Activated naive CD4-positive, alpha-beta T cell treated with anti-CD3 and anti-CD28 coated beads, Interleukin-2, amount 10 ng/mL, durations not matched to agents 7 days and 5 days (primary cell): ENCODE measurements at places on chromosomes 5 and 9.

DNA sequence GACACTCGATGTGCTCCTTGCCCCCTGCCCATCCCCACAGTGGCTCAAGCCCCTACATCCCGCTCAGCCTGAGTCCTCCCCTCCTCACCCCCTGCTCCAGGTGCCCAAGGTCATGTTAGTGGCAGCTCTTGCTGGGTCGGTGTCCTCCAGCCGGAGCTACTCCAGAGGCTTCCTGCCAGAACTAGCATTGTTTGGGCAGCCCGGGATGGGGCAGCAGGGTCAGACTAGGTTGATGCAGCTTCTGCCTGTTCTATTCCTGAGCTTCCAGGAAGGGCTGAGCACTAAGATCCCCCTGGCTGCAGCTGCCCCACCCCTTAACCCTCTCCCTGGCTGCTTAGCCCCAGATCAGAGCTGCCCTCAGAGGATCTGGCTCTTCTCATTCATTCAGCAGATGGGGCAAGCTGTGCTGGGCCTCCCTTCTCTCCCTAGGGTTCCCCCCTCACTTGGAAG lies 671 bp downstream of the RGS14 start:
- no peak for DNase-seq

- DNase-seq: no peak
Observed at GRCh38 chr5:154999865-155000264, 13.7 kb upstream of the KIF4B start.

- no peak for DNase-seq
Observed at GRCh38 chr9:68482548-68482947, 58.1 kb downstream of the TMEM252 start.

GRCh38 chr9:130026583-130027340 lies 16.2 kb downstream of the FNBP1 start:
- no peak for DNase-seq

DNA sequence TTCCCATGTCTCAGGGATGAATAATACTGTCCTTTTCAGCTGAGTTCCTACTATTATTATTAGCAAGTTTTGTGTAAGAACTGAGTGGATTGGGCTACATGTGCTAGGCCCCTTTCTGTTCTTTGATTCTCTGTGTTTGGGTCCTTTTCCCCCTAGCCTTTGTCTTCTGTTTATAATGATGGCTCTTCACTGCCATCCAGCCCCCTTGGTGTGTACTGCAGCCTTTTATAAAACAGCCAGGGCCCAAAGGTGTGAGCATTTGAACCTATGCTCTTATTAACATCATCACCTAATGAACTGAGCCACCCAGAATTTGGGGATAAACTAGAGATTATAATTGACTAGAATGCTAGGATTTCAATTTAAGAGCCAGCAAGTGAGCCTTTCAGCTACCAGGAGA lies 52.6 kb downstream of the PLAC8L1 start:
- no peak for DNase-seq

DNA sequence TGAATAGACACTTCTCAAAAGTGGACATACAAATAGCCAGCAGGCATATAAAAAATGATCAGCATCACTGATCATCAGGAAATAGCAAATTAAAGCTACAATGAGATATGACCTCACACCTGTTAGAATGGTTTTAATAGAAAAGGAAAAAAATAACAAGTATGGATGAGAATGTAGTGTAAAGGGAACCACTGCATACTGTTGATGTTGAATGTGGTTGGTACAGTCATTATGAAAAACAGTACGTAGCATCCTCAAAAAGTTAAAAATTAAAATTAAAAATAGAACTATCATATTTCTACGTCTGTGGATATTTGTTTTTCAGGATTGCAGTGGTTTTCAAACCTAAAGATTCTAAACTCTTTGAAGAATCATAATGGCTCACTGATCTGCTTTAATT lies 215.1 kb upstream of the NREP start:
- DNase-seq: no peak

GRCh38 chr5:156391139-156391538 lies 64.2 kb downstream of the SGCD start:
- DNase-seq: no peak

GRCh38 chr5:96562614-96563013 lies 99.6 kb upstream of the CAST start:
- DNase-seq: no peak

- DNase-seq: no peak
Observed at GRCh38 chr9:70642341-70642740, 227.9 kb upstream of the KLF9 start.

- no peak for DNase-seq
Observed at GRCh38 chr5:56429110-56429561, 196.0 kb upstream of the ANKRD55 start.

GRCh38 chr5:160627921-160628618 lies 206.4 kb downstream of the PTTG1 start:
- DNase-seq: no peak

- no peak for DNase-seq
Observed at GRCh38 chr5:142823806-142824205, 53.6 kb downstream of the ARHGAP26 start.

DNA sequence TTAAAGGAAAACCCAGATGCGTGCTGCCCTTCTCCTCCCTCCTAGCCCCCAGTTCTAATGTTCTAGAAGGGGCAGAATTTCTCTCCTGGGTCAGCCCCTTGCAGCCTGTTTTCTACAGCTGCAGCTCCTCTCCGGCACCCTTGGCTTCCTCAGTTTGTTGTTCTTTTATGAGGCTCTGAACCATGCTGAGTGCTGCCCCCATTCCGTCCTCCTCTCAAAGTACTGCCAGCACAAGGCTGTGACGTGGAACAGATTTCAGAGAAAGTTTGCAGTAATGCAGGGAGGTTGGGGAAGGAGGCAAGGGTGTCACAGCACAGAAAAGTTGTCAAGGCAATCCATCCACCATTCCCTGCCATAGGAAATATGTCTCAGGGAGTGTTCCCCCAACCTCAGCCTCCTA lies 63.3 kb downstream of the RGS3 start:
- DNase-seq: no peak

- no peak for DNase-seq
Observed at GRCh38 chr9:115291841-115292240, 173.9 kb upstream of the TNC start.

GRCh38 chr5:164119806-164120447 lies 614.5 kb downstream of the MAT2B start:
- DNase-seq: no peak

- DNase-seq: no peak
Observed at GRCh38 chr5:67992923-67993322, 222.6 kb upstream of the PIK3R1 start.

GRCh38 chr9:127724012-127724411 lies 8.1 kb downstream of the TTC16 start:
- no peak for DNase-seq

GRCh38 chr9:105864248-105864898 lies 170.0 kb downstream of the TMEM38B start:
- no peak for DNase-seq

DNA sequence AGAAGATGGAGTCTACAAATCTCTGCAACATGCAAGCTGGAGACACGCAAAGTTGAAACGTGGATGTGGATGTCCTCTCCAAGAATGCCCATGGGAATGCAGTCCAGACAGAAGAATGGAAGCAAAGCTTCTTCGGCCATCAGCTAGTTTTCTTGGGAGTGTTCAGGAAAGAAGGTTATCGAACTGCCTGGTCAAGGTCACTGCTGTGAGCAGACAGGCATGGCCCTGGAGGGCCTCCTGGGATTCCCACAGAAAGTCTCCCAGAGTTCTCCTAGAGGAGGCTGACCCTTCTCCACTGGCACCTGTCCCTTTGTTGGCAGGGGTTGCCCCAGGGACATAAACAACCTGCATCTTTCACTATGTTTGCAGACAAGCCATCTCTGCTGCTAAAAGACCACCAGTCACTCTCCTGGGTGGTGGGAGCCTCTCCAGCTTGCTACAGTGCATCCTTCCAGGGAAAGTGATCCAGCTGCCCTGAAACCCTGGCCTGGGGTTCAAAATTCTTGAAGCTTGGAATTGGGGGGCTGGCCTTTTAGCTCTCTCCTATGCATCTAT lies 265.8 kb downstream of the SYK start:
- DNase-seq: no peak

DNA sequence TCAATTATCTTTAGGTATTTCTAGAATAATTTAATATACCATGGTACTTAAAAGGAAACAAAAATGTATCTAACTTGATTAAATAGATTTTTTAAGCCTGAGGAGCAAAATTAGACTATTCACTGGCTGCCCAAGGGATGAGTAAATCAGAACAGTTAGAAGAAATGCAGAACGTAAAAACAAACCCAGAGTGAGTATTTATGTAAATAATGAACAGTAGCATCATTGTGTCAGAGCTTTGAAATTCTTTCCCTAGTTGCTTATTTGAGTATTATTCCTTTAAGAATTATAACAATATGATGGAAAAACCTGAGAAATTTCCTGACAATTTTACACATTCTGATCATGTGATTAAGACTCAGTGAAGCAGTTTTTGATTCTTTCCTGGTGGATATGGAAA lies 200.9 kb downstream of the GDNF start:
- DNase-seq: no peak

DNA sequence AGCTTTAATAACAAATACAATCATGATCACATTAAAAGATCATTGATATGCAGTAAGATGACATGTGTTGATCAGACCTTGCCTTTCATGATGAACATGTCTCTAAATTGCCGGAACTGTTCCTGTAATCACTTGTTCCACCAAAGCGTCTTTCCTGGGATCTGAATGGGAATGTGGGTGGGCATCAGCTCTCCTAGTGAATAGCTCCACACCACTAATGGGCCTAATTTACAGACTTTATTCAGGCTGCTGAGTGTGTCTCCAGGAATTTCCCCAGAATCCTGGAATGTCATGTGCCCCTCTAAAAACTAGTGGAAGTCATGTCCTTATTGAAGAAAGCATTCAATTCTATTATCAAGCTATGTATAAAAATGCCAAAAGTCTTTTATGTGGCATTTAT lies 765.1 kb upstream of the CTNND2 start:
- DNase-seq: no peak

DNA sequence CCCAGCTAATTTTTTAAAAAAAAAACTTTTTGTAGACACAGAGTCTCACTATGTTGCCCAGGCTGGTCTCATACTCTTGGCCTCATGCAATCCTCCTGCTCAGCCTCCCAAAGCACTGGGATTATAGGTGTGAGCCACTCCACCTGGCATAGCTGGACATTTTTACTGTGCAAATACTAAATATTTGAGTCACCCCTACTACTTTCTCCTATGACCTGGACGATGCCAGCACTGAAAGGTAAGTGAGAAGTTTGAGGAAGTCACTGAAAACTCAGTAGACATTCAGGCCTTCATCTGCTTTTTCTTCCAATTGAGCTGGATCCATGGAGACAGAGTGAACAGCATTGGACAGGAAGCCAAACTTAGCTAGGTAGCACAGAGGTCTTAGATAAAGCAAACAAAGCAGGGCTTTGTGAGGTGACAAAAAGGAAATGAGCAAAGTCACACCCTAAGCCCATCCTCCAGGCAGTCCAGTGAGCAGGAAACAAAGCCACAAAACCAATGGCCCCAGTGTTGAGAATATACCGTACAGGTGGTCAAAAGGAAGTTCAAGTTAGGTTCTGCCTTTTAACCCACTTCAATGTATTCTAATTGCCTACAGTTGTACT lies 192.6 kb upstream of the RASA1 start:
- peak; percentile 57 for DNase-seq

- DNase-seq: no peak
Observed at GRCh38 chr5:178473854-178474253, 116.3 kb downstream of the COL23A1 start.

DNA sequence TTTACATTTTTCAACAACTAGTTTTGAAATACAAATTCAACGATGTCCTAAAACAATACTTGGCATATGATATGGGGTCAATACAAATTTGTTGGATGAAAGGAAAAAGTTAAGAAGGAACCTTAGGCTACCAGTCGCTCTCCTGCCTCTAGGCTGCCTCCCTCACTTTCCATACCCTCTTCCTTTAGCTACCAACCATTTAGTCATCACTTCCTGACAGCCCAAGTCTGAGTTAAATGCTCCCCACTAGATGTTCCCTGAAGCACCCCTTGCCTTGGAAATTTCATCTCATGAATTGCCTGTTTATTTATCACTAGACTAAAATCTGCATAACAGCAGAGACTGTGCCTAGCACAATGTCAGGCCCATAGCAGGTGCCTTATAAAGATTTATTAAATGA lies 2.7 kb upstream of the LARS1 start:
- no peak for DNase-seq

GRCh38 chr5:15601274-15601673 lies 101.3 kb downstream of the FBXL7 start:
- no peak for DNase-seq

DNA sequence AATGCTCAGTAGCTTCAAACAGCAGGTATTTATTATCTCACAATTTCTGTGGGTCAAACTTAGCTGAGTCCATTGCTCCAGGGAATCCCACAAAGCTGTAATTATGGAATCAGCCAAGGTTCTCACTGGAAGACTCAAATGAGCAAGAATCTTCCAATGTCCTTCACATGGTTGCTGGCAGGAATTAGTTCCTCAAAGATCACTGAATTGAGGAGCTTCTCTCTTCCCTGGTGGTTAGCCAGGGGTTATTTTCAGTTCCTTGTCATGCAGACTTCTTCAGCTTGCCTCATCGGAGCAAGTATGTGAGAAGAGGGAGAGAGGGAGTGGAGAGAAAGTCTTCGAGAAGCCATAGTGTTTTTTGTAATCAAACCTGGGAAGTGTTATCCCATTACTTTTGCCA lies 2331.9 kb downstream of the MAT2B start:
- DNase-seq: no peak

- peak; percentile 45 for DNase-seq
Observed at GRCh38 chr9:121071756-121072421, 2.9 kb upstream of the CNTRL start.

DNA sequence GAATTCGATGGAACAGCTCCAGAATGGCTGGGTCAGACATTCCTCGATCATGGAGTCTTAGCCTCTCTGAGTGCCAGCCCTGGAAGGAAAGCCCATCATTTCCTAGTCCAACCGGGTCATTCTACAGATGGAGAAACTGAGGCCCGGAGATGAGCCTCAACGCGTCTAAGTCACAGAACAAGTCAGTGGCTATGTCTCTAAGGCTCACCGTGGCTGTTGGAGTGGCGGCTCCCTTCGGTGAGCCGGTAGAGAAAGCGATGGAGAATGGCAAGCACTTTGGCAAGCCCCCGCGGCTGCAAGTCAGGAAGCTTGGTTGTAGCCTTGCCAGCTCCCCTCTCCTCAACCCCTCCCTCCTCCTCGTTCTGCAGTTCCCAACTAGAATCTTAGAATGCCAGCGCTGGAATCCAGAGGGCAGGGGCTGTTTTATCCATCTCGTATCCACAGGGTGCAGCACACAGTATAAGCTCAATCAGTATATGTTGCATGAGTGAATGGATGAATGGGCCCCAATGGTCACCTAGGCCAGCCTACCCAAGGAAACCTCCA lies 438 bp upstream of the ARSI start:
- DNase-seq: no peak

GRCh38 chr9:113269871-113270270 lies 5.5 kb downstream of the CDC26 start:
- DNase-seq: no peak

DNA sequence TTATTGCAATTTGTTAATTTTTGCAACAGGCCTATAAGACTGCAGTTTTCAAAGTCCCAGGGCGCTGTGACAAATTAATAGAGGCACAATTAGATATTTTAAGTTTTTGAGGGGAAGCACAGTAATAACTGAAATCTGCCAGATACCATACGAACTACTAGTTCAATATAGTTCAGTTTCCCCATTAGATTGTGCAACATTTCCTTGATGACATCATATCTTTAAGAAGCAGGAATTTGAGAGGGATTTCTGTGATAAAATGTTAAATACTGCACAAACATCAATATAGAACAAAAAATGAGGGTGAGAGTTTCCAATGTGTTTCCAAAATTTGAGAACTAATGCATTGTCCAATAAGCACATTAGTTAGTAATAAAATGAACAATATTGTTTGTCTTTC lies 56.7 kb upstream of the GRIN3A start:
- DNase-seq: no peak

GRCh38 chr5:102758576-102758975 lies 3.5 kb downstream of the PAM start:
- no peak for DNase-seq
